ENCODE measurements at places on chromosomes 12 and 14. TPM values are rescaled to one million over a fixed set of nuclear protein-coding genes. Genes with fewer than 3 reads are reported as not detected.

PCNX1 gene
- total RNA-seq = 45.3 TPM

DNA sequence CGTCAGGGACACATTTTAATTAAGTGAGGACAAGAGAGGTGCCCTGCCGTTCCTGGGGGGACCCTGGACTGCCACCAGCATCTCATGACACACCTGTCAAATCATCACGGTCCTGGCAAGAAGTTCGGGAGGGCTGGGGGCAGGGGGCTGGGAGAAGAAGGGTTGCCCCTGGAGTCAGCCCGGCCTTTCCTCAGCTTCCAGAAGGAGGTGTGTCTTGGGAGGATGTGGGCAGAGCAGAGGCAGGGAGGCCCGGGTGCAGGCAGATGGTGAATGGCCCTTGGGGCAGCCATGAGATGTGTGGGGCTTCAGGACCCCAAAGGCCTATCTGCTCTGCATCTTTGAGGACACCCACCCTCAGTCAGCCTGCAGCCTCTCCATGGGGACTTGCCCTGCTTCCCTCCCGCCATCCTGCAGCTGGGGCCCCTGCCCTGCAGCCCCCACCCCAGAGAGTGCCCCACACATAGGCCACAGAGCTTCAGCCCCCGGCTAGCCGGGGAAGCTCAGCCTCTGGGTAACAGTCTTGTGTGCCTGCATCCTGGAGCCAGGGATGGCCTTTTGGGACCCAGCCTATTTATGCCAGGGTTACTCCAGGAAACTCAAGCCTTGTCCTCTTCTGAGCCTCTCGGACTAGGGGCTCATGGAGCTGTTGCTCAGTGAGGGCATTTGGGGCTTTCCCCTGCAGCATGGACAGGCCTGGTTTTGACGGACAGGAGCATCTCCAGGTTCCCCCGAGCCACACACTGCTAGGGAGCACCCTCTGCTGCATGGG lies 178.5 kb downstream of the KIF26A start:
- no peak for DNase-seq

DNA sequence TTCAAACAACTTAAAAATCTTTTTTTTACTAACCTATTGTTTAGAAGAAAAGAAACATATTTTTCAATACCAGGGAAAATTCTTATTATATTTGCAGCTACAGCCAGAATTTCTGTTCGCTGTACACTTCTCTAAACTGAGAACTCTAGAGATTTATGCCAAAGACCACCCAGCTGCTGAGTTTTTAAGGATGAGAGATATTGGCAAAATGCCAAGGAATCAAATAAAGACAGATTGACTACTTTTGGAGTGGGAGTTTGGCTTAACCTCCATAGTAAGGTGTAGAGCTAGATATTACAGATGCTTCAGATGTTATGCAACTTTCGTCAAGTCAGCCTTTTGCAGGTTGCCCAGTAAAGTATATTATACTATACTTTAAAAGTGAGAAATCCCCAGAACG lies 71.8 kb downstream of the TTLL5 start:
- no peak for DNase-seq

DNA sequence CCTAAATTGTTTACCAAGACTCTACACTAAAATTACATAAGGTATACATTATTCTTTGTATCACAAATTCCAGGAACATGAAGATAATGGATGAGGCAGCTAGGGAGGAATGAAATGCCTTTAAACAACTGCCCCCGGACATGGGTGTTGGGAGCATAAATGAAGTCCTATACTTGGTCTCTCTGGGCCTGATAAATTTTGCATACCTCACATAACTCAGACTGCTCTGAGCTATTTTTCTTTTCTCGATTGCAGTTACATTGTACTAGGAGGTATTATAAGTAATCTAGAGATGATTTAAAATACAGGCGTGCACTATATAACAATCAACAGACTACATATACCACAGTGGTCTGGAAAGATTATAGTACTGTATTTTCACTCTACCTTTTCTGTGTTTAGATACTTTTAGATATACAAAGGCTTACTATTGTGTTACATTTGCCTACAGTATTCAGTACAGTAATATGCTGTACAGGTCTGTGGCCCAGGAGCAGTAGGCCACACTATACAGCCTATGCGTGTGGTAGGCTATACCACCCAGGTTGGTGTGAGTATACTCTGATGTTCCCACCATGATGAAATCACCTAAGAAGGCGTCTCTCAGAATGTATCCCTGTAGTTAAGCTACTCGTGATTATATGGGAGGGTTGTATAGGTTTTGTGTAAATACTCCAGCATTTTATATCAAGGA lies 14.3 kb downstream of the FNTB start:
- no peak for DNase-seq

CGRRF1 gene
- total RNA-seq = 15.2 TPM

DNA sequence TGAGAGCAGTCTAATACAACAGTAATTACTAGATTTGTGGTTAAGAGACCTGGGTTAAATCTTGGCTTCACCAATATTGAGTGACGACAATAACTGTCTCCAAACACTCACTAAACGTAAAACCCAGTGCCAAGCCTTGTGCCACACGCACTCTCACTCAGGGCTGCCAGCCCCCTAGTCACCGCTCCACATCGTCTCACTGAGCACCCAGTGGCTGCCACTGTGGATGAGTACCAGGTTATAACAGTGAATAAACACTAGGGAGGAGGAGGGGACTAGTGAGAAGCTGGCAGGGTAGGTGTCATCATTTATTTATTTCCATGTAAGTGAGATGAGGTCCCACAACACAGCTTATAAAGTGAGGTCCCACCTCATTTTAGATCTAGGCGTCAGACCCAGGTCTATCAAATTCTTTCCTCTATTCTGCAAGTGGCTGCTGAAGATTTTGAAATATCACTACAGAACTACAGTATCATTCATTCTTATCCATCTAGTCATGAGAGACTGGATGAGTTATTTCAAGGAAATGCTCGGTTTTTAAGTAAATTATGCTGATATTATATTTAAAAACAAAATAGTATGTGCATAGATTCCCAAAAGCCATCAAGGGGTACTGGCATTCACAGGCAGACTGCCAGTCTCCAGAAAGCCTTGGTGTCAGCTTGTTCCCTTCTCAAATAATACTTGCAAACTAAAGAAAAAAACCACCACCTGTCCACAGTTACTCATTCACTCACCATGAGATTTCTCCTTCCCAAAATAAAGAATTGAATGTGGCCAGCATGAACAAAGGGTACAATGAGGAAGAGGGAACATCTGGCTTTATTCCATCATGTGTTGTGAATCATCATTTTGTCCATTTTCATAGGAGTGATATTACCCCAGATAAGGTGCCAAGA lies 84.0 kb downstream of the PTPN21 start:
- no peak for DNase-seq

DNA sequence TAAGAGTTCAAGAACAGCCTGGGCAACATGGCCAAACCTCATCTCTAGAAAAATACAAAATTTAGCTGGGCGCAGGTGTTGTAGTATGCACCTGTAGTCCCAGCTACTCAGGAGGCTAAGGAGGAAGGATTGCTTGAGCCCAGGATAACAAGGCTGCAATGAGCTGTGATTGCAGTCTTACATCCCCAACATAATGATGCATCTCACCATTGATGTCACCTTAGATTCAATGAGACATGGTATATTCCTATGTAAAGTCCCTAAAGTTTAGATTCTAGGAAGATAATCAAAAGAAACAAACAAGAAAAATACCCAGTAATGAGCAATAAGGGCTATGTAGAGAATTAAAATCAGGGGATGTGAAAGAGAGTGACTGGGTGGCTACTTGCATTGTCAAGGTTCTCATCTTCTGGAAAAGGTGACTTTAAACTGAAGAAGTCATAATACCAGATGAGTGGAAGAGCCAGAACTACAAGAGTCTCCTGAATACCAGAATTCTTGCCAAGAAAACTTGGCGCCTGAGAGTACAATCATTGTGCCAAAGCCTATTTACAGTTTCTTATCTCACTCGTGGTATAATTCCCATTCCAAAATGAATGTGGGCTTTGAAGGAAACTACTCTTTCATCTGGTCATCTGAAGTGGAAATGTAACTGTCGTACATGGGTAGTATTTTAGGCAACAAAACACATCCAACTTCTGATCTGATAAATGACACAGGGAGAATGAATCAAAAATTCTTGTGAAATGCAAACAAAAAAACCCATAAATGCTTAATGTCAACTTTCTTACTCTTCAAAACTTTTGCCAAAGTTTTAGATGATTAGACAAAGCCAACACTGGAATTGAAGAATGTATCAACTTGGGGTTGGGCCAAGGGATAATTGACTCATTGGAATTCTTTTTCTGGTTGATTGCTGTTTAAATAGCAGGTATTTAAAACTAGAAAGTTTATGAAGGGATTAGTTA lies 81.1 kb upstream of the ST8SIA1 start:
- DNase-seq = peak; percentile 35

DNA sequence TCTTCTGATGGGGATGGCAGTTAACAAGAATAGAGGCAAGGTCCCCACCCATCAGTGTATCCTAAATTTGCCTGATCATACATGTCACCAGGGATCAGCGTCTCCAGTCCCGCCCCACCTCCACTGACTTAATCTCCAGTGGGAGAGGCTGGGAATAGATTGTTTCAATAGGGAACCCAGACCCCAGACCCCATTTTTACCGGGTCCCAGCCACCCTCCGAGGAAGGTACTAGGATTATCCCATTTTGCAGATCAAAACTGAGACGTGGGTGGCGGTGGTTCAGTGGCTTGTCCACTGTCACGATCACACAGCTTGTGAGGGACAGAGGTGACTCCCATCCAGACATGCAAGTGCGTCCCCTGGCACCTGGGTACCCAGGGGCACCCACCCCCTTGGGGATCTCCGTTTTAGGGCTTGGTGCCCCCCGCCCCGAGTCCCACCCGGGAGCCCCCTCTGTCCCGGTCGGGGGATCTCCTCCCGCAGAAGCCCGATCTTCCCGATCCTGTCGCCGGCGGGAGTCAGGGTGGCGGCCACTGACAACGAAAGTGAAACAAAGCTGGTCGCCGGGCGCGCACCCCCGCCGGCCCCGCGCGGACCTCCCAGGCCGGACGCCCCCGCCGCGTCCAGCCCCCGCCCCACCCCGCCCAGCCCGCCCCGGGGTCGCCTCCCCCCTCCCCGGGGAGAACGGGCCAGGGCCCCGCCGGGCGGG lies 523 bp downstream of the WSB2 start:
- DNase-seq = peak; percentile 76
